ENCODE measurements at places on chromosomes 3 and 15.

DNA sequence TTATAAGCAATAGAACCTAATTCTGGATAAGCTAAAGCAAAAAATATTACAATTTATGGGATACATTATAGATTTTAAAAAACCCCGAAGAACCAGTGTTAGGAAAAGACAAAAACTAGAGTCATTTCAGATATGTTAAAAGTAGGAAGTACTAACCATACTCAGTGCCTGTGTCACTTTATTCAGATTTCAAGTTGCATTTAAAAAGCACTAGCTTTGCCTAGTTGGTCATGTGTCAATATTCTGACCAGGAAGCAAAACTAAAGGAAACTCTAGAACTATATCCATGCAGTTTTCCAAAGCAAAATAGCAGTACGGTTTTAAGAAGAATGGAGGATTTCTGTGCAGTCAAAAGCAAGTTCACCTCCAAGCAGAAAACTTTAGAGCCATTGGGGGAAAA, 88.4 kb downstream of the RAP2B start:
- no peak for DNase-seq

DNA sequence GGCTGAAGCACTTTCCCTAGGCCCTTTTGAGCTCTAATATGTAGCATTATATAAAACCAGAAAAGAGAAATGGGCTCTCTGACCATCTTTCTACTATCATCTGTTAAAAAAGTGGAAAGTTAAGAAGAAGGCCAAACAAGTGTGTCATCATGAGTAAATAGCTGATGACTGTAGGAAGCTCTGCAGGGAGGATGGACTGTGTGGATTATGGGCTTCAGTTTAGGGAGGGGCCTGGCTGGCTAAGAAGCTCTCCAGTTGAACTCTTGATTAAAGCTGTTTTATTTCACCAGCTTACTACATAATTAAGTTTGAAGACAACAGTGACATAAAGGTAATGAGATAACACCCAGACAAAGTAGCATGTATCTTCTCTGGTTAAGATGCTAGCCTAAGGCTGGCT, 30.6 kb downstream of the INTS14 start:
- DNase-seq, result no peak

GRCh38 chr15:98904544-98904943, 103.0 kb downstream of the PGPEP1L start:
- peak; percentile 76 for DNase-seq

GRCh38 chr3:142353571-142353970, 94.3 kb downstream of the XRN1 start:
- no peak for DNase-seq

DNA sequence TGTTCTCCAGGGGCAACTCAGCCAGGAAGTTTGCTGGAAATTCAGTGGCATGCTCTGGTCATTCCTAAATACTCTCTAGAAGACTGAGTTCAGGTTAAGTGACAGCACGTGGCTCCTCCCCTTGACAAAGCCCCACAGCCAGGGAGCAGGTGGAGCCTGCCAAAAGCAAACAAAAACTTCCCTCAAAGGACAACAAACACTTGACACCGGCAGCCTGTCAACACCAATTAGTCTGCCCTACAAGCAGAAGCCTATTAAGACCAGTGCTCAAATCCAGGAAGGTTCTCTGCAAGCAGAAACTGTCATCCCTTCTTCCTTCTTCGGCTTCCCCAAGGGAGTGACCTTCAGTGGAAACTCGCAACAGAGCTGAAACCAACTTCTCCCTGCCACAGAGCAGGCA, 5.0 kb downstream of the MEX3B start:
- DNase-seq, result no peak

DNA sequence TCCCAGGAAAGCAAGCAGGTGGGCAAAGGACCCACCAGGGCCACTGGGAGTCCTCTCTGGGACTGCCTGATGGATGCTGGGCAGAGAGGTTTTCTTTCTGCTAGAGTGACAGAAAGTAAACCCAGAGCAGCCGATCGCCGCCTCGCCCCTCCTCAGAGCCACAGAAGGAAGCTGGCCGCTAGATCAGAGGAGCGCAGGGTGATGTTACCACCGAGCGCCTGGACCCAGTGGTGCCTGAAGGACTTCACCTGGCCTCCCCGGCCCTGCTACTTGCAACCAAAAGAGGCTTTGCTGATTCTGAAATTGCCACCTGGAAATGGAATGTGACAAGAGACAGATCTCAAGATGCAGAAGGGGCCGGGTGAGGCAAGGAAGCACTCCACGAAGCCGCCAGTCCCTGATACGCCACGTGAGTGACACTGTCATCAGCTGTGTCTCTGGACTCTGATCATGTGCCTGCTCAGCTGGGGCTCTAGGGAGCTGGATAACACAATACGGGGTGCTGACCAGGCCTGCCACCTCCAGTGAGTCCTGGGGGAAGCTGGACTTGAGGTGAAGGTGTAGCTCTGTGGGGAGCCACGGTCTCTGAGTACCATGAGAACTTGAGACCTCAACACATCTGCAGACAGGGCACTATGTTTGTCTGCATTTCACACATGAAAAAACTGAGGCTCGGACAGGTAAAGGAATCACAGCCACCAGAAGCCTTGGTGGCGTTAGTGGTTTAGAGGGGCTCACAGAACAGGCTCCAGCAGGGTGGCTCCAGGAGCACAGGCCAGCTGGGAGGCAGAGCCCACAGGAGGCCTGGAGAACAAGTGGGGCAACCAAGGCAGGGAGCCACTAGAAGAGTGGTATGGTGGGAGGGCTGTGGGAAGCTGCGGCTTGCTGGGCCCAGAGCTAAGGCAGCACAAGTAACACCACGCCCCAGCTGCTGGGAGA, 137.9 kb upstream of the PRR20G start:
- peak; percentile 25 for DNase-seq

DNA sequence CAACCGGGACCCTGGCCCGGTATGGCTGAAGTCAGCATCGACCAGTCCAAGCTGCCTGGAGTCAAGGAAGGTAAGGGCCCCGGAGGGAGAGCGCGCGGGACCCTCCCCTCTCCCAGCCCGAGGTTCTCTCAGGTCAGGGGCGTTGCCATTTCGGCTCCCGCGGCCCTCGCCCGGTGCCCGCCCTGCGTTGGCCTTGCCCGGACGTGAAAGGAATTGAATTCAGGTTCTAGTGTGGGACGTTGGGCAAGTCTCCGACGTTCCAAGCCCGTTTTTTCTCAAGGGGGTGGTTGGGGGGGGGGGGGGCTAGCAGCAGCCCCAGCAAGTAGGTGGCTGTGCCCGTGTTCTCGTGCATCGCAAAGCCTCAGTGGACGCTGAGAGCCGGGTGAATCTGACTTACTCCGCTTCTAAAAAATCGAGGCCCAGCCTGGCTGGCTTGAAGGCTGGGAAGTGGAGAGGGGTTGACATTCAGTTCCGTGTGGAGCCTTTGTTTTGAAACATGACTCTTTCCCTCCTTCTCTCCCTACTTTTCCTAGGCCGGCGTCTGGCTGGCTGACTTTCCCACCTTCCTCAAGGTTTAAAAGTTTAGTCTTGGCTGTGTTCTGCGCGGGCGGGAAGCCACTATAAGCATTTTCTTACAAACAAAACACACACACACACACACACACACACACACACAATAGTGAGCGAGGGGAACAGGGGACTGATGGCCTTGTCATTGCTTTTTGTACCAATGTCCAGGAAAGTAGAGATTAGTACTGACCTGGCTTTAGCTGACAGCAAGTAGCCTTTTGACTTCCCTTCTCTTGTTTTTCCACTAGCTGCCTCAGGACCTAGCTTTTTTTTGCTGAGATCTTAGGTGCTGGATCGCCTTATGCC, at the start of gene UTS2B:
UTS2B (minus strand) TSS at position 873 of the 876 bp plus-strand sequence. CDS start 48,337 bp downstream, outside the sequence.
- peak; percentile 75 for DNase-seq

GRCh38 chr3:168812234-168812633, 716.5 kb upstream of the GOLIM4 start:
- no peak for DNase-seq

GRCh38 chr3:196055683-196056270, 26.1 kb downstream of the TFRC start:
- DNase-seq, result no peak

GRCh38 chr3:42739401-42740158, 33.5 kb downstream of the CCDC13 start:
- peak; percentile 32 for DNase-seq

DNA sequence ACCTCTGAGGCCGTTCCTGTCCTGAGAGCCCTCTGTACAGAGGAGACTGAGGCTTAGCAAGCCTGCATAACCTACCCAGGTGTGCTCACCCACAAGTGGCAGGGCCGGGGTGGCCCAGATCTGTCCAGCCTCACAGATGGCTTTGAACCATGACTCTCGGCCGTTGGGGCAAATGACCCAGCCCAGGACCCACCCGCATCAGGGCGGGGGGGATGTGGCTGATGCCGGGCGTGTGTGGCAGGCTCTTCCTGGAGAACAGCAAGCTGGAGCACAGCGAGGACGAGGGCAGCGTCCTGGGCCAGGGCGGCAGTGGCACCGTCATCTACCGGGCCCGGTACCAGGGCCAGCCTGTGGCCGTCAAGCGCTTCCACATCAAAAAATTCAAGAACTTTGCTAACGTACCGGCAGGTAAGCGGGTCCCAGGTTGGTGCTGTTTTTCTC, 133.5 kb downstream of the LRRK1 start:
- DNase-seq, result no peak

DNA sequence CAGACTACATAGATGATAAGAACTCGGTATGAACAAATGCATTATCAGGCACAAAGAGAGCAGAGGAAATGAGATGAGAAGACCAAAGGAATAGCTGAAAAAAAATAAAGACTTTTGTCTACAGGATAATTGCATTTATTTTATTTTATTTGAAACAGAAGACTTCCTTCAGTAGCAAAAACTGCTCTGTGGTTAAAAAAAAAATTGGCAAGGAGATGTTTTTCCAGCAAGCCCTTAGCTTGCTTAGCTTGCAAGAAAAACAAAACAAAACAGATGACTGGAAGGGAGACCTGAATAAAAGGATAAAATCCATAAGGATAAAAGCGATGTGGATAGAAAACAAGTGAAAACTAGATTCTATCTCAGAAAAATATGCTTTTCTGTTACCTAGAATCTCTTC, 9.1 kb upstream of the PPM1L start:
- no peak for DNase-seq

DNA sequence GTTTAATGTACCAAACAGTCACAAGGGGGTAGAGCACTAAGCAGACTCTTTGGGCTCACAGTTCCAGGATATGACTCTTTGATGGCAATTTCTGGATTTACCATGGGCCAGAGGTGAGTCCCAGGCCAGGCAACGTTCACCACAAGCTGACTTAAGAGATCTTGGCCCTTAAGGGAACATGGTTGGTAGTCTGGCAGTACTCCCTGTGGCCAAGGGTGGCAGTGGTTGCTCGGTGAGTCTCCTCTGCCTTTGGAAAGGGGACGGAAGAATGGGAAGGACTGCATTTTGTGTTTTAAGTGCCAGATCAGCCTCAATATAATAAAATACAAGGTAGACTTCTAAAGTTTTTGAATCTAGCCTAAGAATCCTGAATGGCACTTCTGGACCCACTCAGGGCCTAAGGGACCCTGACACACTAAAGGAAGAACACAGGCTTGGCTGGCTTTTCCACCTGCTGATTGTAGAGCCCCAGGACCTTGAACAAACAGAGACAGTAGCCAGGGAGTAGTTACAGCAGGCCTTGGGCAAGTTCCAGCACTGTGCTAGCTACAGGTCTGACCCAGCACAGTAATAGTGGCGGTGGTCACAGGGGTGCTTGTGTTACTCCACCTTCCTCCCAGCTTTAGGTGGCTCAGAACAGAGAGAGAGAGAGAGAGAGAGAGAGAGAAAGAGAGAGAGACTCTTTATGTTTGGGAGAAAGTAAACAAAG, 730.7 kb upstream of the ALCAM start:
- no peak for DNase-seq

GRCh38 chr3:190120269-190121060, at the start of gene P3H2:
P3H2 (minus strand) TSS chr3:190120897; CDS start chr3:190120731, 166 bp downstream.
- peak; percentile 86 for DNase-seq

DNA sequence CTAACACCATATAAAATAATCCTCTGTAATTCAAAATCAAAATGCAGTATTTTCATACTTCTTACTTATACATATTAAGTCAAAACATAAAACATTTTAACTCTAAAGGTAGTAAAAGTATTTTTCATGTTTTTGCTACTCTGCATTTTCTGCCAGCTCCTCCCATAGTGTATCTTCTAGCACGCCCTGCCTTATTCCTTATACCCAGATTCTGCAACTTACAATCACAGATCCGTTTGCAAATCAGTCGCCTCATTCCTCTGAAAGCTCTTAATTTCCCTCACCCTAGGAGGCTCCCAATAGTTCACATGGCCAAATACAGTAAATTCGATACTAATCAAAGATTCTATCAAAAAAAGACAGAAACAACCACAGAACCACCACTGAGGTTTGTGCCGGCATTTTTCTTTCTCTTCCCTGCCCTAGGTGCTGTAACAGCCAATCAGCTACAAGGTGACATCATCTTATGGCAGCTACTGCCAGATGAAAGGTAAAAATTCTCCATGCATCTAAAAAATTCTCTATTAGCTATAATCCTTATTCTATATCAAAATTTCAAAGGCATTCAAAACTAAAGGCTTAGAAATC, 72.9 kb downstream of the CLASP2 start:
- no peak for DNase-seq

- DNase-seq, result no peak
These were observed 9.0 kb downstream of the MAPKBP1 start for GRCh38 chr15:41783296-41783695.

- DNase-seq, result no peak
These were observed 90.7 kb downstream of the CHRD start for GRCh38 chr3:184470551-184470950.

DNA sequence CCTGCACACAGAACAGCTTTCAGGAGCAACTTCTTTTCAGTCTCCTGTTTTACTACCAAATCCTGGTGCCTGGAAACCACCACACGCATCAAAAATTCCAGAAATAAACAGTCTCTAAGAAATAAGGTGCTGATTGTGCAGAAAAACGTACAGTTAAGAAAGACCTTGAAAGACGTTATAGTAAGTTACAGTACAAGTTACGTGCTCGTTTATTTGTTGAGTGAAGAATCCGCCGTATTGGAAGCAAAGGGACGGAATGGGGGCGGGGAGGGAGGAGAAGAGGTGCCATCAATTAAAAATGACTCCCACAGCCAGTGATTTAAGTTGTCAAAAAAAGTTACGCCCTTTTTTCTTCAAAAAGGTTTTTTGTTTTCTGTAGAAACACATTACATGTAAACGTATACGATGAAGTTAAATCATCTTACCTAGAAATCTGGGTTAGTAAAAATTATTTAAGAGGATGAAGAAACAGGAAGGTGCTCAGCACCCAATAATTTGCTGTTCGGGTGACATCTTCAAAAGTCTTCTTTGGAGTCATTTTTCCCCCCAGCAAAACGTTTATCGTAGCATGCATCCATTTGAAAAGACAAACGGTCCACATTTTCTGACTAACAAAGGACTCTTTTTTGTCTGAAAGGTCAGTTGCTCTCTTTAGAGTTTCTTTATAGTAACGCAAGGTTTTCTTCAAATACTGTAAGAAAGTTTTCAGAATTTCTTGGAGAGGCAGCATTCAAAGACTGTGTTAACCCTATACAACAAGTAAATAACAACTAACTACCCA, 782 bp upstream of the UACA start:
- no peak for DNase-seq

DNA sequence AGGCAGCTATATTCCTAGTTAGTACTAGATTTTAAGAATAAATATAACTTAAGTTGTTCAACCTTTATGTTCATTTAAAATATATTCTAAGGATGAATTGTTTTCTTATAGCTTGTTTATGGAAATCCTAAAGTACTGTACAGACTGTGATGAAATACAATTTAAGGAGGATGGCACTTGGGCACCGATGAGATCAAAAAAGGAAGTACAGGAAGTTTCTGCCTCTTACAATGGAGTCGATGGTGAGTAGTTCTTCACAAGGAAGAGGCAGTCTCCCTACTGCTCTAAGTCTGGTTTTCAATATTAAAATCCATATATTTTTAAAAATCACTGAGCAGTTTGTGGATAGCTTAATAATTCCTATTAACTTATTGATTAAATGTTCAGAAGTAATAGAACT, 29.6 kb downstream of the CALML4 start:
- no peak for DNase-seq

Data from SJSA1 (cell line).